NCI-H2081 treated with DMSO at 0.1 percent for 48 hours (cell line): ENCODE measurements at places on chromosomes 1 and 21.

DNA sequence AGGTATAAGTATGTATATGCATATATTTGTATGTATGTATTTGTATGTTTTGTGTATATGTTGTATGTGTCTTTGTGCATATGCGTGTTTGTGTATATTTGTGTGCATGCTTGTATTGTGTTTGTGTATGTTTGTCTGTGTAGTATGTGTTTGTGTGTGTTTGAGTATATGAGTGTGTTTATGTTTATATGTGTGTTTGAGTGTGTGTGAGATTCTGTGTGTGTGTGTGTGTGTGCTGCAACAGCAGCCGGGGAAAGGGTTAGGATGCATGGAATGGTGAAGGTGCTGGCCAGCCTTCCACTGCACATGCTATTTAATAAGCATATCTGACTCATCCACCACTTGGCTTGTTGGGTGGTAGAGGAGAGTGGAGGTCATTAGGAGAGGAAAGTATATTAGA, 46.6 kb upstream of the RAB4A start:
- no peak for DNase-seq

DNA sequence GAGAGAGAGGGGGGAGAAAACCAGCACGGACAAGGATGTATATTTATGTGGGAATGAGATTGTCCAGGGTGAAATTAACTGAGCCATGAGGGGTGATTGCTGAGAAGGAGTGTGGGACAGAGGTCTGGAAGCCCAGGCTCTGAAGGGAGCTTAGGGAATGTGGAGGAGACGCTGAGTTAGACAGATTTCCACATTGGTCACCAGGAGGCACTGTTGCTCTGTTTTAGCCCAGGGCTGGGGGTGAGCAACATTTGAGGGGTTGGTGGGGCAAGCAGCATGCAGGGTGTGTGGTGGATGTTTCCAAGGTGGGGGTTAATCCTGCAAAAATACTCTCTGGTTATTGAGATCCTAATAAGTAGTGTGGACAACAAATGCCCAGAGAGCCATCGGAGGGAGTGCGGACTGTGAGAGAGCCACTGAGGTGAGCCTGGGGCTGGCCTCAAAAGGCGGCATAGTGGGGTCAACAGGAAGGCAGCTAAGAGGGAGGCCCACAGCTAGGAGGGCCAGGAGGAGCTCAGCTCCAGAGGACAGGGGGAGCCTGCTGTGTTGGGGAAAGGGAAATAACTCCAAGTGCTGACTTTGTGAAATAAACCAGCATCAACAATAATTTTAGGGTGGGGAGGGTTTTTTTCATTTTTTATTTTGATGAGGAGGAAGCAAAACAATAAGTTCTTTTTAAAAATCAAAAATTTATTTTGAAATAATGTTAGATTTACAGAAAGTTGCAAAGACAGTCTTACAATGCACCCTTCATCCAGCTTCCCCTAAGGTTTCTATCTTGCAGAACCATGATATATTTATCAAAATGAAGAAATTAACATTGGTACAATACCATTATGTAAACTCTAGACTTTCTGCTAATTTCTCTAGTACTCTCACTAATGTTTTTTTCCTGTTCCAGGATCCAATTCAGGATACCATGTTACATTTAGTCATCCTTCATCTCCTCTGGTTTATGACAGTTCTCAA, 82.8 kb upstream of the CD34 start:
- no peak for DNase-seq

GRCh38 chr1:54310439-54311328, 95.5 kb downstream of the SSBP3 start:
- no peak for DNase-seq

DNA sequence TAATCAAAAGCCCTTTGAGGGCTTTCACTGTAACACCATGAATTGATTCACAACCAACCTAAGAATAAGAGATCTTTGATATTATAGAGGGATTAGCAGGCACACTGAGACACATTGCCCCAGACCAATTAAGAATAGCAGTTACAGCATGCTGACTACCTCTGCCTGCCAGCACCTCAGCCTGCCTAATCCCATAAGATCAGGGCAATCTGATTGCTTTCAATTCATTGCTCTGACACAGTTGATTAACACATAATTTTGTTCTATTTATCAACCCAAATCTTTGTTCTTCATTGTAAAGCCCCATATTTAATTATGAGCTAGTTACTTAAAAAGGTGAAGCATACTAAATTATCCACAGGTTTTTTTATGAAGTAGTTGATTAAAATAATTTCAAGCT, 548.8 kb upstream of the ZP4 start:
- no peak for DNase-seq

DNA sequence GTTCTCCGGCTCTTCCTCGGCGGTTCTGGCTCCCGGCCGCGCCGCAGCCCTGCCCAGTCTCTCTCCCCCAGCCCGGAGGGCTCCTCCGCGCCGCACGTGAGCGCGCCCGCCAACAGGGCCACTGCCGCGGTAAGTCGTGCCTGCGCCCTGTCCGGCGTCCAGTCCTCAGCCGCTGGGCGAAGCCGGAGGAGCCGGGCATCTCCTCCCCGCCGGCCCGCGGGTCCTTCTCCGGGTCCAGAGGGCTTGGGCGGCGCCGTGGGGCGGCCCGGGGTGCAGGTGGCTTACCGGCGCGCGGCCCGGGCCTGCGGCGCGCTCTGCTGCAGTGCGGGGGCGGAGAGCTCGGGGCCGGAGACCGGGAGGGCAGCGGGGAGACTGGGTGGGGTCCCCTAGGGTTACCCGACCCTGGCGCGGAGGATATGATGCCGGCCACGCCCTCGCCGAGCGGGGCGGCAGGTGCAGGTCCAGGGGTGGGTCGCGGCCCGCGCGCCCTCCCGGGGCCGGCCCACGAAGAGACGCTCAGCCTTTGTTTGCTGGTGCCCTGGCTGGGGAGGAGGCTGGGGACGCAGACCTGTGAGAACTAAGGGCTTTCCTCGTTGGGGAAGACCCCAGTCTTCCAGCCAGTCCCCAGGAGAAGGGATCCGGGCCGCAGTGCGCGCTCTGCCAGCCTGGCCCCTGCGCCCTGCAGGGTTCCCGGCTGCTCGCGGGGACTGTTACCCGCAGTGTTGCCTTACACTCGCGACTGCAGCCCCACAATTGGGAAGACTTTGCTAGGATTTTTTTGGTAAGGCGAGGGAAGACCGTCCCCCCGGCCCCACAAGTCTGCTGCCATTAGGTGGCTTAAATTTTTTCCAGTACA, at the start of gene DOP1B:
DOP1B (plus strand) TSS at position 10 of the 856 bp plus-strand sequence. CDS start 7,910 bp downstream, outside the sequence.
- DNase-seq = no peak

GRCh38 chr21:28771790-28772501, 220.7 kb downstream of the LTN1 start:
- no peak for DNase-seq

GRCh38 chr1:156245451-156246232, 2.2 kb downstream of the PAQR6 start:
- peak; percentile 14 for DNase-seq

- DNase-seq = no peak
Measured at GRCh38 chr1:3467096-3468036, 12.9 kb downstream of the ARHGEF16 start.

GRCh38 chr21:38815060-38815405, 9.3 kb downstream of the ETS2 start:
- no peak for DNase-seq

GRCh38 chr1:78624035-78624434, 3.8 kb downstream of the IFI44L start:
- DNase-seq = no peak

GRCh38 chr1:183812128-183812527, 7.2 kb downstream of the RGL1 start:
- DNase-seq = no peak

GRCh38 chr1:33021567-33022431, 14.9 kb downstream of the AK2 start:
- DNase-seq = no peak

GRCh38 chr1:89989799-89990198, 5.1 kb upstream of the ZNF326 start:
- no peak for DNase-seq

DNA sequence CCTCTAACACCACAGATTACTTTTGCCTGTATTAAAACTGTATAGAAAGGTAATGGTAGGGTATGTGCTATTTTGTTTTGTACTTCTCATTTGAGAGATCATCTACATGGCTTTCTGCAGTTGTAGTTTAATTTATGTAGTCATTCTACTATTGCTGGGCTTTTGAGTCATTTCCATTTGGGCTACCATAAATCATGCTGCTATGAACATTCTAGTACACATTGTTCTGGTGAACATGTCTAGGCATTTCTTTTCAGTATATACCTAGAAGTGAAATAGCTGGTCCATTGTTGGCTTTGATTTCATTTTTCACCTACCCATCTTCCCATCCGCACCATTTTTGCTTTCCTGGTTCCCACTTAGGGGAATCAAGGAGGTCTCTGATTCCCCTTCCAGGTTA, 18.7 kb downstream of the EDN2 start:
- DNase-seq = no peak

GRCh38 chr21:45224189-45224938, 63.3 kb downstream of the POFUT2 start:
- DNase-seq = no peak

DNA sequence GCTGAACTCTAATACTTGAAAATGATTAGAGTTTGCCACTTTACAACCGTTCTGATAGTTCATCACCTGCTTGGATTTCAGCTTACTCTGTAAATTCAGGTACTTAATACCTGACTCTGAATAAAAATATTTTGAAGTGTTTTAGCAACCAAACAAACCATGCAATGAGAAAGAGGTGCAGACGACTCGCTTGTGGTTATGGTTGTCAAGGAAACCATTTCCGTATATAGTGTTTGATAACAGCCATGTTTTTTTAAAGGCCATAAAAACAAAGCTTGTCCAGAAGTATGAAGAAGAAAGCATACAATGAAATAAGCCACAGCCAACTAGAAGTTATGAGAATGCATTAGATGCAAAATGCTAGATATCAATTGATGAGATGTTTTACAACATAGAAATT, 167.2 kb upstream of the HMCN1 start:
- DNase-seq = peak; percentile 69

DNA sequence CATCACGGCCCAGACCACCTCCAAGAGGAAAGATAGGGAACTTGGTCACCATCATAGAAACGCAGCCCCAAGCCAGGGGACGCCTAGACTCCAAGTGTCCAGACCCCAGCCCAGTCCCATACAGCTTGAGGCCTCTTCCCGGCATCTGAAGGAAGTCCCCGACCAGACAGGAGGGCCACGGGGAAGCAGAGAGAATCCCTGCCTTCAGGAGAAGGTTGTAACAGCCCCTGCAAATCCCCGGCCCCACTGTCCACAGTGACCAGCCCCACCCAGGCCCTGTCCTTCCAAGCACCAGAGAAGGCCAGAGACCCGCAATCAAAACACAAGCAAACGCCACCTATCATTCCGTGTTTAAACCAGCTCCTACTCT, 1.7 kb downstream of the SLC19A1 start:
- DNase-seq = no peak

GRCh38 chr1:84855168-84855567, 37.8 kb downstream of the LPAR3 start:
- DNase-seq = no peak

GRCh38 chr1:10795276-10796021, 997 bp downstream of the CASZ1 start:
- DNase-seq = no peak

DNA sequence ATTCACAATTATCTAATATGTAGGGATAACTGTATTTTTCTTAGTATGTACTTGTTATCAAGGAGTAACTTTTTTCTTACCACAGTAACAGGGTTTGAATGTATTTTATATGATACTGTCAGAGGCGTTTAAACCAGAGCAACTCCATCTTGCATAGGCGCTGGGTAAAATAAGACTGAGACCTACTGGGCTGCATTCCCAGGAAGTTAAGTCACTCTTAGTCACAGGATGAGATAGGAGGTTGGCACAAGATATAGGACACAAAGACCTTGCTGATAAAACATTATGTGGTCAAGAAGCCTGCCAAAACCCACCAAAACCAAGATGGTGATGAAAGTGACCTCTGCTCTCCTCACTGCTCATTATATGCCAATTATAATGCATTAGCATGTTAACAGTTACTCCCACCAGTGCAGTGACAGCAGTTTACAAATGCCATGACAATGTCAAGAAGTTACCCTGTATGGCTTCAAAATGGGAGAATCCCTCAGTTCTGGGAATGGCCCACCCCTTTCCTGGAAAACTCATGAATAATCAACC, 64.8 kb downstream of the RPE65 start:
- no peak for DNase-seq

- DNase-seq = no peak
Measured at GRCh38 chr1:67850611-67851075, 17.4 kb upstream of the GNG12 start.
